Stimulated activated naive CD4-positive, alpha-beta T cell (primary cell): ENCODE measurements at places on chromosomes 2 and 18.

DNA sequence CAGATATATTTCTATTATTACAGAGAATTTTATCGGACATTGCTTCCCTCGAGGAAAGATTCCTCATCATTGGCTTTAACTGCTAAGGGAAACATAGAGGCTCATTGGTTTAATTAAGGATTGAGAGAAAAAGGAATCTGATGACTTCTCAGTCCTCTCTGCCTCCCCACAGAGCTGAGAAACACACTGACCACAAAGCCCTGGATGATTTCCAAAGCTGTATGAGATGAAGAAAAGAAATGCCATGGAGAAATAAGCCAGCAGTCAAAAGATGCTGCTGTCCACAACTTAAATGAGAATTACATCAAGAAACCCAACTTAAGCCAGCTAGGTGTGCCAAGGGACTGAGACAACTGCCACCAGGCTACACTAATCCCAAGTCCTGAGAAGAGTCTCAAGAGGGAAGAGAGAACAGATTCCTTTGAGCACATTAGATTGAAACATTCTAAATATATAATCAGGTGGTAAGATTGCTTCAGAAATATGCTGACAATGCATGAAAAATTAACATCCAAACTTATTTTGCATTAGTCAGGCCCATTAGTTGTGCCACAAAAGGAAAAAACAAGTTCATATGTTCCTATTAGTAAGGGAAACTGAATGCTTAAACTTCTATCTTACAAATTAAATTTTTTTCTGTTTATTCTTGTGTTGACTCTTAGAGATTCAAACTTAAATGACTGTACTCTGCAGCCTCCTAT, 308.1 kb upstream of the CYRIA start:
- DNase-seq = no peak

DNA sequence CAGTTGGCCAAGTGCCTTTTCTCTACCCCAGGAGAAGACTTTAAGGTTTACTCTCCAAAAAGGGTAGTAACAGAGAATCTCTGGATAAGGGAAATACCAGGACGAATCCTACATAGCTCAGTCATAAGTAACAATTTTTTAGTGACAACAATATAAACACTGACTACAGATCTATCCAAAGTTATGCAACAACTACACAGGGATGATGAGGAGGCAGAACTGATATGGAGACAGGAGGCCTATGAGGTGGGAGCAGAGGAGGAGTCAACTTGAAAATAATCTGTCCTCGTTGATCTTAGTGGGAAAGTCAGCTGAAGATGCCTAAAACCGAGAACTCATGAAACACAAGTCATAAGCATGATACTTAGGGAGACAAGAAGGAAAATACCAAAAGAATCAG, 40.2 kb downstream of the SLC35F5 start:
- no peak for DNase-seq

GRCh38 chr2:207516206-207516605, 13.6 kb upstream of the CREB1 start:
- DNase-seq = no peak

DNA sequence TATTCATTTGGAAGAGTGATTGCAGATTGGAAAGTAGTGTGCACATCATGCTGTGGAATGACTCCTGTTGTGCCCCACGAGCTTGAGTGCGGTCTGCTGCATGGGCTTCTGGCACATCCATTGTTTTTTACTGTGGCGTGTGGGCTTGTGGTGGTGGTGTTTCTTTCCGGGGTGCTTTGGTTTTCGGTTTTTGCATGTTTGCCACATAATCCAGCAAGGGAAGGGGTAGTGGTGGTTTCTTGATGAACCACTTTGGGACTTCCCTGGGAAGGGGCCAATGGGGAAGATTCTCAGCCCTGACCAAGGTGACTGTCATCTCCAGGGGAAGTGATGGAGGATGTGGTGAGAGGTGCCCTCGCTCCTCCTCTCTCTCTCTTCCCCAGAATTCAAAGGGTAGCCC, 57.0 kb downstream of the COA5 start:
- no peak for DNase-seq

- no peak for DNase-seq
These were observed 49.9 kb downstream of the RTN4 start for GRCh38 chr2:55000341-55000740.

DNA sequence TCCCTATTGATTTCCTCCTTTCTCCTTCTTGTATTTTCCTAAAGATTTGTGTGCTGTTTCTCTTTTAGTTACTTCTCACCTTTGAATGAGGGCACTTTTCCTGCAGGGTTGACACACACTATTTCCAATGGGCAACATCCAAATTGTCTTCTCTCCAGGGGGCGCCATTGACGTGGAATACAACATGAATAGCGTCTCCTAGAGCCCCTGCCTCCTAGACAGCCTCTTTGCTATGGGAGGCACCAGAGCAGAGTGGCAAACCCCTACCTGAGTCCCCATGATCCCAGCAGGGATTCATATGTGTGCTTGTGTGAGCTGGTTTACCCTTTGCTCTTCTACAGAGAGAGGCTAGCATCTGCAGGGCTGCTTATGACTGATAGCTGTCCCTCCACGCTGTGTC, 61.3 kb upstream of the ITSN2 start:
- peak; percentile 23 for DNase-seq

DNA sequence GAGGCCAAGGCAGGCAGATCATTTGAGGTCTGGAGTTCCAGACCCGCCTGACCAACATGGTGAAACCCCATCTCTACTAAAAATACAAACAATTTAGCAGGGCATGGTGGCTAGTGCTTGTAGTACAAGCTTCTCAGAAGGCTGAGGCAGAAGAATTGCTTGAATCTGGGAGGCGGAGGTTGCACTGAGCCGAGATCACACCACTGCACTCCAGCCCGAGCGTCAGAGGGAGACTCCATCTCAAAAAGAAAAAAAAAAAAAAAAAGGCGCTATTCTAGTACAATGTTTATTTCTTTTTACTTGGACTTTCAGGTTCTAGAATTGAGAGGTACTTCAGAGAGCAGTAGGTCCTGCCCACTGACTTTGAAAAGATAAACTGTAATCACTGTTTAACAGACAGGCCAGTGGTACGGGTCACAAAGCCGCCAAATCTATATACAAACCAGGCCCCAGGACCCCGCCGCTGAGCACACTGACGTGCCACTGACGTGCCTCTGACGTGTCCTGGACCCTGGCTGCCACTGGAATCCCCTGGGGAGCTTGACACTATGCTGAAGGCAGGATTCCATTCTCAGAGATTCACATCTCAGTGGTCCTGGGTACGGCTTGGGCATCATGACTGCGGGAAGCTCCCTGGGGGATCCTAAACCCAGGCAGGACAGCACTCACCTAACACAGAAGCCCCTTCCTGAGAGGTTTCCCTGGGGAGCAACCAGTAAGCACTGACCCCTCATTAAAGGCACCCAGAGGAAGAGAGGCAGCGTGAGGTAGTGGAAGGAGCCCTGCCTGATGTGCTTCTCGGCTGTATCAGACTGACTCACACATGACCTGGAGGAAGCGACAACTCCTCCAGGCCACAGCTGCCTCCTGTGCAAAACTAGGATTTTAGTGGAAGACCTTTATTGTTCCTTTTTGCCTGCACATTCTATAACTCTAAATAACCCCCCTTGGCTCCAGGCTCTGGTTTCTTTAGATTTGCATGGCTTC, 197.8 kb upstream of the MEIS1 start:
- no peak for DNase-seq

GRCh38 chr2:232236200-232236599, 142.4 kb upstream of the ALPP start:
- DNase-seq = no peak

- no peak for DNase-seq
These were observed 341.6 kb upstream of the VWC2L start for GRCh38 chr2:214069254-214069653.

DNA sequence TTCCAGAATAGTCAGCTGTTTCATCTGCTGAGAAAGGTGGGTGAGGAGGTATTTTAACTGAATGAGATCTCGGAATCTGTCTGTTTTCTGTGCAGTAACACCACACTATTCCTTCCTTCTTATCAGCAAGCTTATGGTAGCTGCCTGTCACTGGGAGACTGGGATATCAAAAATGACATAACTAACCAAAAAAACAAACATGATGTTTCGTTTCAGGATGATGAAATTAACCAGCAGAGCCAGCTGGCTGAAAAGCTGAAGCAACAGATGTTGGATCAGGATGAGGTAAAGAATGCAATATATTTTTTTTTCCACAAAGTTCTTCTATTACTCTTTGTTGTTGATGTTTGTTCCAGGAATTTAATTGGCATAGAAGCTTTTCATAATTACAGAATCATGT, 59.8 kb upstream of the LYPD6B start:
- DNase-seq = no peak

DNA sequence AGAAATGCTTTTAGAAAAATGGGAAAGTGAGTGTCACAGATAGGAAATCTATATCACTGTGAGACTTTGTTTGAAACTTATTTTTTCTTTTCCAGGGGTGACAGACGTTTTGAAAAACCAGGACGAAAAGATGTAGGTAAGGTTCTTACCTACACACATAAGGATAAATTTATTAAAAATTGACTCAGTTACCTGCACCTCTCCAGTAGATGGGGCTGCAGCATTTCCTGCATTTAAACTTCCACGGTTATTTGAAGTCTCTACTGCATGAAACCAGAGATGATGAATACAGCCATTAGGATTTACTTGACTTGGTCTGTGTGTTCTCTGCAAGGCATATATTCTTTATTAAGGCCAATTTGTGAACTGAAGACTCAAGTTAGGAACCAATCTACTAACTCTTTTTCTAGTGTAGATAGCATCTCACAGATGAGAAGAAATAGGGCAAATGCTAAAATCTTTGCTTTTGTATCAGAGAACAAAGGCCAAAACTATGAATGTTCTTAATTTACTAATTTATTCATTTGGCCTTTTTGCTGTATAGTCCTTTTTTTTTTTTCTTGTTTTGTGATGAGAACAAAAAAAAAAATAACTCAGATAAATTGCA, 15.0 kb downstream of the KCNJ13 start:
- DNase-seq = peak; percentile 20

GRCh38 chr2:181395851-181396250, 61.3 kb upstream of the ITGA4 start:
- DNase-seq = no peak

DNA sequence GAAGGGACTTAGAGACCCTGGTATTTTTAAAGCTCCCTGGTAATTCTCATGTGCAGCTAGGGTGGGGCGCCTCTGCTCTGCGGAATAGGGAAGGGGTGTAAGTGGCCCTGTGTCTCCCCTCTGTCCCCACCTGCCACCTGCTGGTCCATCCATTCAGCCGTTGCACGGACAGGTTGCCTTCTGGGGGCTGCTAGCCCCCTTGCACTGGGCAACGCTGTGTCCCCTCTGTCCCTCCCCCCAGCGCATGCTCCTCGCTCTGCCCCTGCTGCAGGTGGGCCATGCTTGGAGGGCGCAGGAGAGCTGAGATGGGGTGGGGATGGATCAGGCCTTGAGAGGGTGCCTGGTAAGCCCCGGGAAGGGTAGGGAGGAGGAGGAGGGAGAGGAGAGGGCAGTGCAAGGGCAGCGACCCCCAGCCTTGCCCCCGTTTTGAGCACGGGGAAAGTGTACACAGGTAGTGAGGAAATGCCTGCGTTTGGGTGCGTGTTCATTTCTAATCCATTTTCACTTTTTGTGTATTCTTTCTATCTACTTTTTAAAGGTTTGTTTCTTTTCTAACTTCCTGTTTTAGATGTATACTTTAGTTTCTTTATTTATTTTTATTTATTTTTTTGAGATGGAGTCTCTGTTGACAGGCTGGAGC, 23.9 kb downstream of the RRM2 start:
- DNase-seq = no peak

DNA sequence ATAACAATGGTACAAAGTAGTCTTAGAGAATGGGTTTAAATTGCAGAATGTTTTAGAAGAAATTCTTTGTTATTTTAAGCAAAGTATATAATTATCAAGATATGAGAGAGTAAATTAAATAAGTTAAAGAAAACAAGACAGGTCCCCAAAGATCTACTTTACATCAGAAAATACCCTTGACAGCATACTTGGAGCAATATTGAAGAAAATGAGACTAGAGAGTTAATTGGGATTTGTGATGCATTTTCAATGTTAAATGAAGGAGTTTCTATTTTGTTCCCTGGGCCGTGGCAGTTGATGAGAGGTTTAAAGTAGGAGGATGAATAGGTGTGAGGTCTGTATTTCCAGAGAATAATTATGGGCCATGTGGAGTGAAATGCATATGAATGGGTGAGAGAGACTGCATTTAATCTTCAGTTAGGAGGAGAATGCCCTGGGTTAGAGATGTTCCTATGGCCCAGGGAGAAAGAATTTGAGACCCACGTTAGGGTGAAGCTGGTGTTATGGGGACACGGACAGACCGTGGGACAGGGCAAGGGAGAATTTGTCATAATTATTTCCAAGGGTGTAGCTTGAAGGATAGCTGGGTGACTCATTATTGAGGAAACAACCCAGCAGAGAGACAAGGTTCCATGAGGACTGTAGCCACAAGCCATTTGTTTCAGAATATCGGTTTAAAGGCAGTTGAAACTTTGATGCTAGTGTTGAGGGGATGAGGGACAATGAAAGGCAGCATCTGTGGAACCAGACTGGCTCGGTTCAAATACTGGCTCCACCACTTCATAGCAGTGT, 22.7 kb downstream of the MGAT5 start:
- DNase-seq = no peak

- no peak for DNase-seq
These were observed 1.7 kb downstream of the FOSL2 start for GRCh38 chr2:28394331-28394877.

GRCh38 chr2:82803307-82803706, 1655.8 kb downstream of the SUCLG1 start:
- no peak for DNase-seq

- no peak for DNase-seq
These were observed 242.6 kb upstream of the KCNJ3 start for GRCh38 chr2:154455866-154456265.

- DNase-seq = no peak
These were observed 100.2 kb downstream of the GYPC start for GRCh38 chr2:126756125-126756524.

- DNase-seq = no peak
These were observed 134.1 kb upstream of the ITGB6 start for GRCh38 chr2:160334028-160334741.

- DNase-seq = no peak
These were observed 19.5 kb downstream of the CXCR4 start for GRCh38 chr2:136098441-136098840.

- DNase-seq = no peak
These were observed 10.7 kb upstream of the SULT1C4 start for GRCh38 chr2:108367014-108367413.

GRCh38 chr2:56025469-56026193, 102.0 kb upstream of the EFEMP1 start:
- no peak for DNase-seq

DNA sequence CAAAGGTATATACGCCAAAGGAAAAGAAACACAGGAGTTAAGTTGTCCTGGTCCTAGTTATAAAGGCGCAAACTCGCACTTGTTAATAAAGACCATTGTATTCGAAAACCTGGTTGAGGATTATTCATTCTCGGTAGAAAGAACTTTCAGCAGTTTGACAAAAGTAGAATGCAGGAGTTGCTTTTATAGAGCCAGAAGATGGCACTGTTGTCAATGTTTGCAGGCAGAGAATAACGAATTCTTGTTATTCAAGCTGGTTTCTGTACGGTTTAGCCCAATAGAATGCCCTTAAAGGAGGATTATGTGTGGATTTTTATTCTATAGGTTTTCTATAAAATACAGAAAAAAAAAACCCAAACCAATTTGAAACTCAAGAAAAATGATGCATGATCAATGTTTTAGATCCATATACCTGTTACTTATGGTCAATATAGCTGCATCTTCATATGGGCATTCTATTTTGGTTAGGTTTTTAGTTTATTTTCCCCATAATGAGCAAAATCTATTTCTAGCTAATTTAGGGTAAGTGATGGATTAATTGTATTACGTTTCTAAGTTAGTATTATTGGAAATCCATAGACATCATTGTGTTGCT, 510.3 kb downstream of the PLCL1 start:
- peak; percentile 54 for DNase-seq

GRCh38 chr2:239392688-239393387, 8.0 kb downstream of the HDAC4 start:
- DNase-seq = no peak
